Ureter (tissue), 1 donor: ENCODE measurements at places on chromosomes 6 and 20. TPM values are rescaled to one million over a fixed set of nuclear protein-coding genes. Genes with fewer than 3 reads are reported as not detected.

GRCh38 chr20:20603339-20603990 is 109.0 kb downstream of the RALGAPA2 start:
- peak; percentile 68 for DNase-seq

GRCh38 chr6:143457563-143458359 is 7.2 kb downstream of the PEX3 start:
- DNase-seq: no peak

DNA sequence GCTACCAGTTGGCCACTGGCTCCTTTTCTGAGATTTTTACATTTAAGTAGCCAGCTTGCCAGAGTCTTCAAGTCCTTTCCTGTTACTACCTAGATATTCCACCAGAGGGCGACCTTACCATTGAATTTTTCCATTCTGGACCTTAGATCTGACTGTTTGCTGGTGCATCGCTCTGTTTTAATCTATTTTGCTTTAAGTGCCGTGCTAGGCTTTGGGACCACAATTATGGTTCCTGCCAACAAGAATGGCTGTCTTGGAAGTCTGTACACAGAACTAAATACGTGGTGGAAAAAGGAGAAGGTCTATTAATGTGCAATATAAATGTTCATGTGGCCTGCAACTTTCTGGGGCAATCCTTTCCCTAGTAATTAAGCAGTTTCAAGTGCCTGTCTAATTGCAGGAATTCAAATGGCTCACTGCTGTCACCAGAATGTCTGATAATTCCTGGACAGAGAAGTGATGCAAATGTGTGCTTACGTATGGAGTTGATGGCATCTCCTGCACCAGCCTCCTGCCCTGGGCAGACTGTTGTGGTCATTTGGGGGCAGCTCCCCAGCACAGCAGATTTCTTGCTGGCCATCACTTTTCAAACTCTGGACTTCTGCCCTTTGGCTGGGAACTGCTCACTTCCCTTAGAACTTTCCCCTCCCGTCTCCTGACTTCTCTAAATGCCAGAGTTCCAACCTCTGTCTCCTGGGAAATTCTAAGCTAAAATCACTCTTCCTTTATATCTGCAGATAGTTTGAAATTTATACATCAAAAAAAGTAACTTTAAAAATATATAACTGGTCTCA is 5.6 kb upstream of the HLA-DOA start:
- peak; percentile 79 for DNase-seq

GRCh38 chr6:36064770-36065396 is 37.3 kb downstream of the MAPK14 start:
- no peak for DNase-seq

- no peak for DNase-seq
Measured at GRCh38 chr20:6683021-6683977, 84.2 kb upstream of the BMP2 start.

DNA sequence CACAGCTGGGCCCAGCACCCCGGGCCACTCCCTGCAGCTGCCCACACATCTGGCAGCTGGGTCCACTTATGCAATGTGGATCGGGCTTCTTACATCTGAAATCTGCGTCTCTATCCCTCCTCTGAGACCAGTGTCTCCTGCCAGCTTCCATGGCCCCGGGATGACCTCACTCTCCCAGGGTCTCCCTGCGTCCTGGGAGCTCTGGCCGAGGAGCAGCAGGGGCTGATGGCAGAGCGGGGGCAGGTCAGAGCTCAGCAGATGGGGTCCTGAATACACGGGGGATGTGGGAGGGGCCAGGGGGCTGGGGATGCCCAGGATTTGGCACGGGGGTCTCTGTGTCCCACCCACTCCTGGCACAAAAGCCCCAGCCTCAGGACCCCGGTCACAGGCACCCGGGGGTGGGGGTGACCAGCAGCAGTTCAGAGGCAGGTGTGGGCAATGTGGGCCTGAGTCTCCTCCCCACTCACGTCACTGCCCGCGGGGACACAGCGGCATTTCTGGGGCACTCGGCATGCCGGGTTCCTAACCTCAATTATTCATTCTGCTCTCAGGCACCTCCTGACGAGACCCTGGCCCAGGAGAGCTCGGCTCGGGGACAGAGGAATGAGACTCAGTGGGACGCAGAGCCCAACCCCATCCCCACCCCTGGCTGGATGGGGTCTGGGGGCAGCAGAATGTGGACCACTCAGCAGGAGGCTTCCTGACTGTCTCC is 16.4 kb downstream of the CHRNA4 start:
- no peak for DNase-seq

DNA sequence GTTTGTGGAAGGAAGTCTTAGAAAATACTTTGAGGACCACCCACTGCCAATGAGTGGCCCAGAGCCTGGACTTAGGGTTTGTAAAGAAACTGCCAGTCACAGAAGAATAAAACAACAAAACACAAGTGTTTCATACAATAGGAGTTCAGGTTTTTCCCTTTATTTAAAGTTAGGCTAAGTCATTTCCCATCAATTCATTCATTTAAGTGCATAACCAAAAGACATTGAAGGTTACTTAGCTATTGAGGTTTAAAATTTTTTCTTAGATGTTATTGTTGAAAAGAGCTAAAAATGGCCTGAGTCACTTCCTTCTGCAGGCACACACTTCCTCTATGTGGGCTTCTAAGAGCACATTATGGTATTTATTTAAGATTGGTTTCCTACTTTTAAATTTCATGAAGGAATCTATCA is 54.2 kb downstream of the ARMC2 start:
- DNase-seq: no peak

DNA sequence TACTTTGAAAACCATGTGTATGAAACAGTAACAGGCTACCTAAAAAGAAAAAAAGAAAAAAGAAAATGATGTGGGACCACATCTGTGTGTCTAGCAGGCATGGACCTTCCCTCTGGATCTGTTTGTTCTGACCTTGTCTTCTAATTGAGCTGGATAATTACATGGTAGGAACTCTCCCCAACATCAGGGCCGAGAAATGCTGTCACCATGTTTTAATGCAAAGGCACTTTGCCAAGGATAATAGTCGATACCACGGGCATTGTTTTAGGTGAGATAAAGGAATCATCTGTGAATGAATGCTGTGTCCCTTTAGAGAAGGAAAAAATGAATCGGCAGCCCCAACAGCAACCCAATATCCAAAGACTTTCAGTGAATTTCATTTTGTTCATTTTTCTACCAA is 149.1 kb downstream of the ZDHHC14 start:
- DNase-seq: no peak

CST4 gene
- total RNA-seq: not detected
